ENCODE measurements at places on chromosomes 13 and 19.

DNA sequence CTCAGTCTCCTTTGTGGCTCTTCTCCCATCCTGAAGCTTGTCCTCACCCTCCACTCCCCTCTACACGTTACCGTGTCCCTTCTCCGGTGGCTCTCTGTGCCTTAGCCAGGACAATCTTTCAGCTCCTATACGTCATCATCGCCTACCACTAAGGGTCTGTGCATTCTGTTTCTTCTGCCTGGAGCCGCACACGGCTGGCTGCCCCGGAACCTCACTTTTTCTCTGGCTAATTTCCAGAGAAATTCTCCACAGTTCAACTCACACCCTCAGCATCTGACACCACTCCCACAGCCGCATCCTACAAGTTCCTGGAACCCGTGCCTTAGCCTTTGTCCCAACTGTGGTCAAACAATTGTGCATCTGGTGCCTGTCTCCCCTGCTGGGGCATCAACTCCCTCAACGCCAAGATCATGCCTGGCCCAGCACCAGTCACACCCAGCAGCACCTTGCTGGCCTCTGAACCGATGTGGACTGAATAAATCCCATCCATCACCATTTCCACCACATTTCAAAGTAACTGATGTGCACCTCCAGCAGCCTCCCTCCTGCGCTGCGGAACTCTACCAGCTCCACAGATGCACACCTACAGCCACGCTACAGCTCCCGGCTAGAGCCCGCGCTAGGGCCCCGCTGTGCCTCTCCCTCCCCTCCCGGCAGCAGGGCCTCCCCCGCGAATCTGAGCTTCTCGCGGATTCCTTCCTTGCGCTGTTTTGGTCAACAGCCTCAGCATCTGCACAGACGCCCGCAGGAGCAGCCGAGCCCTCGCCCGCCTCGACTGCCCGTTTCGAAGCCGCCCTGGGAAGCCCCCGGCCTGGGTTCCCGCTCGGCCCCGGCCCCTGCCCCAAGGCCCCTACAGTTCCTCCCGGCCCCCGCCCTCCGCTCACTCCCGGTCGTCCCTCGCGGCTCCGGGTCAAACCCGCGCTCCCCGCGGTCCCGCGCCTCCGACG is 689 bp downstream of the DCUN1D2 start:
- peak overlapping the region; percentile 91 for H3K4me3 ChIP-seq
- no peaks in the 10 kb centered on the region for H3K36me3 ChIP-seq
- H3K27me3 ChIP-seq, result no peaks in the 10 kb centered on the region
- peak; percentile 49 for DNase-seq

DNA sequence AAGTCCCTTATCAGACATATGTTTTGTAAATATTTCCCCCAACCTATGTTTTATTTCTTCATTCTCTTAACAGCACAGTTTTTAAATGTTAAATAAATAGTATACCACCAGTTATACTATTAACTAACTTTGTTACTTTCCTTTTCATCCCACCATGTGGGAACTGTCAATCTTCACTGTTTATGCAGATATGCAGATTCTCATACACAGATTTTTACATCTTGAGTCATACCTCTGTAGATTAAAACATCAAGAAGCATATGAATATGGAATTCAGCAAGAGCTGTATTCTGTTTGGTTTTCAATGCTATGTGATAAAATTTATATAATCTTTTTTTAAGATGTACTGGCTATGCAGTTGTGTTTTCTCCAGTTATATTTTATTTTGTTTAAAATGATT is 566.3 kb downstream of the LIG4 start:
- no peak overlapping the region for H3K4me3 ChIP-seq
- no peaks in the 10 kb centered on the region for H3K36me3 ChIP-seq
- no peak for DNase-seq
- no peak overlapping the region for H3K27ac ChIP-seq
- H3K27me3 ChIP-seq, result no peaks in the 10 kb centered on the region

- H3K4me3 ChIP-seq, result no peak overlapping the region
- DNase-seq, result peak; percentile 7
- H3K27me3 ChIP-seq, result no peaks in the 10 kb centered on the region
- no peak overlapping the region for H3K27ac ChIP-seq
- no peaks in the 10 kb centered on the region for H3K36me3 ChIP-seq
Measured at GRCh38 chr13:65653613-65654012, 1576.5 kb downstream of the PCDH9 start.

DNA sequence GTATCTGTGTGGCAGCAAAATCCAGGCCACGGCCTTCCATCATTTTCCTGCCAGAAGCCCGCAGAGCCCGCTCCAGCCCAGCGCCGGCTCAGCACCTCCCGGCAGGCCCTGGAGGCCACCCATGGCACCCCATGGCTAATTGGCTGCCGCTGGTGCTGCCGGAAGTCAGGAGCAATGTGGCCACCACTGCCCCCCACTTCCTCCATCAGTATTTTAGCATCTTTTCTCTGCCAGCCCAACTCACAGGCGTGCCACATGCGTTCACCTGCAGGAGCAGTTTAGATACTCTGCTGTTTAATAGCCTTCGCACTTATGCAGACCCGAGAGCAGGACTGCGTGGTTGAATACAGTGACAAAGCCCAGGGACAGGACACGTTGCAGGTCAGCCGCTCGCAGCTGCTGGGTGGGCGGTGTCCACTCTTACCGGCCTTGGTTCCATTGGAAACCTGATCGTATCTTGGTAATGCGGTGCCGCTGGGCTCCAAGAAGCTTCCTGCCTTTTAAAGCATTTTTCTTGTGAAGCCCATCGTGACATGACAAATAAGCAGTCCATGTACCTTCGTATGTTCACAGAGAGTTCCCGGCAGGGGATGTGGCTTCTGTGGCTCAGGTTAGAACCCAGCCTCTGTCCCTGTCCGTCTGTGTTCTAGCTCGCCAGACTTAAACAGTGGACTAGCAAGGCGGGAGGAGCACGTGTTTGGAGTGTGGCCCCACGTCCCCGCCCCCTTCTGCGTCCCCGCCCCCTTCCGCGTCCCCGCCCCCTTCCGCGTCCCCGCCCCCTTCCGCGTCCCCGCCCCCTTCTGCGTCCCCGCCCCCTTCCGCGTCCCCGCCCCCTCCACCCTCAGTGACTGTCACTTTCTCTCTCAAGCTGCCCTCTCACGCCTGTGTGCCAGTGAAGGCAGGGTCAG is 162.0 kb upstream of the SOX1 start:
- DNase-seq, result no peak
- H3K27me3 ChIP-seq, result no peaks in the 10 kb centered on the region

DNA sequence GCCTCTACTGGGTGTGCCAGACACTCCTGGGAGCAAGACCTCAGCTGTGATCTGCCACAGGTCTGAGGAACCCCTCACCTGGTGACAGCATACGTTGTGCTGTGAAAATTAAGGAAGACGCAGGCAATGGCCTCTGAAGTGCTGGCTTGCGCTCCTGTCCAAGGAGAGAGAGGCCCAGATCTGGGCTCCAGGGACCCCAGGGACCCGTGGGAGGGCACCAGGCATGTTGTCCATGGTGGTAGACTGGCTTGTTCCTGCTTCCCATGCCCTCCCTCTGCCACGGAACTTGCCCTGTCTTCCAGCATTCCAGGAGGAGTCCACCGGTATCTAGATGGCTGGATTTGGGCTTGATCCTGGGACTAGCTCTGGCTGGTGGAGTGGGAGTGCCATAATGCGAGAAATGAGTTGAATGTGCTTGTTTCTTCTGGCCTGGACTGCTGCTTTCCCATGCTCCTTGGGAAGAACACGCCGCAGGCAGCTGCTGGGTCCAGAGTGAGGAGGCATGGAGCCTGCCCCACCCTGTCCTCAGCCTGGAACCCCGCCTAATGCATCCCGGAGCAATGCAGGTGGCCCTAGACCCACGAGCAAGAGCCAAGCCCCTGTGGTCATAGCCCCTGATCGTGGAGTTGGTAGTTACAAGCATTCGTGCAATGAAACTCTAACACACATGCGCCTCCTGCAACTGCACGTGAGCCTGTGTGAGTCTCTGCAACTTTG is 190.2 kb downstream of the TEX29 start:
- DNase-seq, result no peak
- no peaks in the 10 kb centered on the region for H3K36me3 ChIP-seq
- H3K27me3 ChIP-seq, result no peaks in the 10 kb centered on the region

DNA sequence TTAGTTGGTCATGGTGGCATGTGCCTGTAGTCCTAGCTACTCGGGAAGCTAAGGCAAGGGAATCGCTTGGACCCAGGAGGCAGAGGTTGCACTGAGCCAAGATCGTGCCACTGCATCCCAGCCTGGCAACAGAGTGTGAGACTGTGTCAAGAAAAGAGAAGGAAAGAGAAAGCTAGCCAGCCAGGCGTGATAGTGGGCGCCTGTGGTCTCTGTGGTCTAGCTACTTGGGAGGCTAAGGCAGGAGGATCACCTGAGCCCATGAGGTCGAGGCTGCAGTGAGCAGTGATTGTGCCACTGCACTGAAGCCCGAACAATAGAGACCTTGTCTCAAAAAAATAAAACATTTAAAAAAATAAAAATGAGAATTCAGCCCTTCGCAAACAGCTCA is 33.3 kb downstream of the TIMM13 start:
- no peaks in the 10 kb centered on the region for H3K4me1 ChIP-seq
- H3K36me3 ChIP-seq, result no peaks in the 10 kb centered on the region
- H3K27ac ChIP-seq, result no peak overlapping the region
- H3K4me3 ChIP-seq, result no peak overlapping the region

DNA sequence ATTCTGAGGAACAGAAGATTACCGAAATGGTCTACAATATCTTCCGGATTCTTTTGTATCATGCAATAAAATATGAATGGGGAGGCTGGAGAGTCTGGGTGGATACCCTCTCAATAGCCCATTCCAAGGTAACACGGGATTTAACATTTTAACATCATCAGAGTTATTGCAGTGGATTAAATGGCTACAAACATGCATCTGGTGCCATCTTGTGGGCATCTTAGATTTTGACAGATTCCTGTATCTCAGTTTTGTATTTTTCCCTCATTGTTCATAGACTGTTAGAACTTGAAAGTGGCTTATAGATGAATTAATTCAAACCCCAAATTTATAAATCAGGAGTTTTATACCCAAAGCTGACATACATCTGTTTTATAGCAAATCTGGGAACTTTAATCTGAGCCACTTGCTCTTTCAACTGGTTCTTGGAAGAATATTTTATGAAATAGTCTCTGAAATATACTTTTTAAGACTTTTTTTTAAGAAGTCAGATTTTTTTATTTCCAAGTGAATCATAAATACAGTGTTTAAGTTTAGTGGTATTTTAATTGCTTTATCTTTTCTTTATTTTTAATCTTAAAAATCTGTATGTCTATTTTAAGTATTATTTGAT is 215.2 kb downstream of the NBEA start:
- H3K27me3 ChIP-seq, result no peaks in the 10 kb centered on the region
- no peak overlapping the region for H3K4me3 ChIP-seq
- no peaks in the 10 kb centered on the region for H3K4me1 ChIP-seq
- DNase-seq, result peak; percentile 64
- H3K36me3 ChIP-seq, result no peaks in the 10 kb centered on the region

GRCh38 chr19:31962561-31962996 is 382.8 kb upstream of the ZNF507 start:
- H3K36me3 ChIP-seq, result no peaks in the 10 kb centered on the region
- no peaks in the 10 kb centered on the region for H3K27me3 ChIP-seq
- H3K4me1 ChIP-seq, result no peaks in the 10 kb centered on the region
- H3K4me3 ChIP-seq, result no peak overlapping the region

- no peaks in the 10 kb centered on the region for H3K36me3 ChIP-seq
- no peak overlapping the region for H3K4me3 ChIP-seq
- no peaks in the 10 kb centered on the region for H3K4me1 ChIP-seq
- no peak for DNase-seq
- no peak overlapping the region for H3K27ac ChIP-seq
Measured at GRCh38 chr19:33310606-33311325, 8.4 kb upstream of the CEBPA start.

GRCh38 chr13:105272660-105273631 is 1262.5 kb downstream of the EFNB2 start:
- H3K4me1 ChIP-seq, result no peaks in the 10 kb centered on the region
- no peaks in the 10 kb centered on the region for H3K36me3 ChIP-seq
- no peaks in the 10 kb centered on the region for H3K27me3 ChIP-seq
- DNase-seq, result peak; percentile 36

- DNase-seq, result no peak
- peaks cover 3% of the 10 kb centered on the region for H3K4me1 ChIP-seq
- H3K36me3 ChIP-seq, result peaks cover under 1% of the 10 kb centered on the region
- H3K27me3 ChIP-seq, result no peaks in the 10 kb centered on the region
Measured at GRCh38 chr19:48868114-48868886, at the start of gene PLEKHA4. Gene PLEKHA4 (minus strand): TSS chr19:48868617. CDS start chr19:48867620, 997 bp downstream.

GRCh38 chr13:114095486-114095885 is 36.9 kb downstream of the RASA3 start:
- H3K4me1 ChIP-seq, result no peaks in the 10 kb centered on the region
- no peaks in the 10 kb centered on the region for H3K36me3 ChIP-seq
- H3K4me3 ChIP-seq, result no peak overlapping the region
- DNase-seq, result no peak

GRCh38 chr13:96397807-96398206 is 307.9 kb downstream of the HS6ST3 start:
- H3K27me3 ChIP-seq, result no peaks in the 10 kb centered on the region
- H3K4me1 ChIP-seq, result no peaks in the 10 kb centered on the region
- DNase-seq, result no peak
- H3K4me3 ChIP-seq, result no peak overlapping the region

- peaks cover 3% of the 10 kb centered on the region for H3K4me1 ChIP-seq
- H3K27me3 ChIP-seq, result no peaks in the 10 kb centered on the region
- H3K36me3 ChIP-seq, result no peaks in the 10 kb centered on the region
- peak; percentile 11 for DNase-seq
Measured at GRCh38 chr13:110801044-110801443, 87.5 kb downstream of the ING1 start.

DNA sequence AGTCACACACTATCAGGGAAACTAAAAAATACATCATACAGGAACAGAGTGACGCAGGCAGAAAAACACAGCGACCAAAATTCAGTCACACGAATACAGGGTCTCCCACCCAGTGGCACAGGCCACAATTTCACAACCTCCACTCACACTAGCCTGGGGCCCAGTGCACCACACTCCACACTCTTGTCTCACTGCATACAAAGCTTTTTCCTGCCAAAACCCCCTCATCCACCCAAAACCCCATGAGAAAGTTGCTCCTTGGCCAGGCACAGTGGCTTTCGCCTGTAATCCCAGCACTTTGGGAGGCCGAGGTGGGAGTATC is 1.2 kb downstream of the S1PR5 start:
- H3K36me3 ChIP-seq, result no peaks in the 10 kb centered on the region
- H3K4me1 ChIP-seq, result peaks cover 3% of the 10 kb centered on the region
- no peak for DNase-seq
- no peak overlapping the region for H3K27ac ChIP-seq

- no peak overlapping the region for H3K4me3 ChIP-seq
- H3K27ac ChIP-seq, result no peak overlapping the region
- H3K27me3 ChIP-seq, result no peaks in the 10 kb centered on the region
- H3K36me3 ChIP-seq, result no peaks in the 10 kb centered on the region
- DNase-seq, result no peak
- H3K4me1 ChIP-seq, result no peaks in the 10 kb centered on the region
Measured at GRCh38 chr19:42089191-42089750, 13.3 kb downstream of the ZNF574 start.
